ENCODE measurements at places on chromosomes 7 and 10.

- DNase-seq = no peak
Measured at GRCh38 chr10:124293616-124294449, 124.9 kb downstream of the OAT start.

GRCh38 chr10:101903827-101904550 is 60.4 kb upstream of the KCNIP2 start:
- DNase-seq = peak; percentile 42

GRCh38 chr7:157682946-157683746 is 346.3 kb downstream of the DNAJB6 start:
- no peak for DNase-seq

DNA sequence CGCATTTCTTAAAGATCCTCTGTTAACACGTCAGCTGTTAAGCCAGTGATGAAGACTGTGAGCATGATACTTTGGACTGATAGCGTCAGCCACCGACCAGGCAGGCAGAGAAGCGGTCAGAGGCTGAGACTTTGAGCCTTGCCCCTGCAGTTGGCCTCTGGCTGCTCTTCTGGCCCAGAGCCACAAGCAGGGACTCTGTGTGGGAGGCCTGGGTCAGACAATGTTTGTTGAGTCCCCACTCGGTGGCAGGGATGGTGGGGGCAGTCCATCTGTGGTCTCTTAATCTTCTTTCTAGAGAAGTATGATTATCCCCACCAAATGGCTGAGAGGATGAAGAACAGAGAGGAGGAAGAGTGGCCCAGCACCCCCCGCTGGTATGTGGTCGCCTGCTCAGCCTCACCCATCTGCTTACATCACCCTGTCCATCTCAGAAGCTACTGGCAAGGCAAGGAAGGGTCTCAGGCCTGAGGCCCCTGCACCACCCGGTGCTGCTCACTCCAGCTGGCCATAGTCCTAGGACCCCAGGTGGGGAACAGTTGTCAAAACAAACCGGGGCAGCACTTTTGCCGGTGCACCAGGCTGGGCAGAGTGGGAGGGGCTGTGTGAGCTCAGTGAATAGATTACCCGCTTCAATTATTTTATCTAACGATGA is 202.9 kb downstream of the GRID1 start:
- DNase-seq = no peak

DNA sequence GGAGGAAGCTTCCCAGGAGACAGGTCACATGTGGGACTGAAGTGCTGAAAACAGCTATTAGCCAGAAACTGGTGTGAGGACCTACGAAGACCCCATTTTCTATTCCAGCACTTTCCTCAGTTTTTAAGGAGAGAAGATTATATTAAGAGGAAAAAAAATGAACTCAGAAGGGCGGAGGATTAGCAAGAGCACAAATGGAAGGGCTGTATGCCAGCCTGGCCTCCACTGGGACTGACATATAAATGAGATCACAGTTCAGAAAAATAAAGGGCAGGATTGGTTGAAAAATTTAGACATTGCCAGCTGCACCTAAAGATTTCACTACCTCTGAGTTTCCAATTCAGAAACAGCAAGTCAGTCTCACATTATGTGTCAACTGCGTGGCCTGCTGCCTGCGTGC is 53.0 kb downstream of the GSDME start:
- DNase-seq = no peak

DNA sequence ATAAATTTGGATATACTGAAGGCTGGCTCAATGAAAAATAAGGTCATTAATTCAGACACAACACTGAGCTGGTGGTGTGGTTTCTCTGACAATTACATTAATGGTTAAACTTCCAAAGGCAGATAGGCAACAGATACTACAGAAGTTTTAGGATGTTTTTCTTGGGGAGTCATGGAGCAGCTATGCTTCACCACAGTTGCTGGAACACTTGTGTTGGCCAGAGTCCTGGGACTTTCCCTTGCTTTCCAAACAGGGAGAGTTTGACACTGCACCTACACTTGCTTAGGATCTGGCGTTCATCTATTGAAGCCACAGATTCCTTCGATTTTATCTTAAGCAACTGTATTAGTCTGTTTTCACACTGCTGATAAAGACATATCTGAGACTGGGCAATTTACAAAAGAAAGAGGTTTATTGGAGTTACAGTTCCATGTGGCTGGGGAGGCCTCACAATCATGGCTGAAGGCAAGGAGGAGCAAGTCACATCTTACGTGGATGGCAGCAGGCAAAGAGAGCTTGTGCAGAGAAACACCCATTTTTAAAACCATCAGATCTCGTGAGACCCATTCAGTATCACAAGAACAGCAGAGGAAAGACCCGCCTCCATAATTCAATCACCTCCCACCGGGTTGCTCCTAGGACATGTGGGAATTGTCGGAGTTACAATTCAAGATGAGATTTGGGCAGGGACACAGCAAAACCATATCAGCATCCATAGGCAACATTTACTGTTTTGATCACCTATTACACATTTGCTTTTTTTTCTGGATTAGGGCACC is 27.8 kb upstream of the TMEM178B start:
- no peak for DNase-seq

GRCh38 chr10:75782463-75783248 is 351.2 kb downstream of the LRMDA start:
- DNase-seq = no peak

DNA sequence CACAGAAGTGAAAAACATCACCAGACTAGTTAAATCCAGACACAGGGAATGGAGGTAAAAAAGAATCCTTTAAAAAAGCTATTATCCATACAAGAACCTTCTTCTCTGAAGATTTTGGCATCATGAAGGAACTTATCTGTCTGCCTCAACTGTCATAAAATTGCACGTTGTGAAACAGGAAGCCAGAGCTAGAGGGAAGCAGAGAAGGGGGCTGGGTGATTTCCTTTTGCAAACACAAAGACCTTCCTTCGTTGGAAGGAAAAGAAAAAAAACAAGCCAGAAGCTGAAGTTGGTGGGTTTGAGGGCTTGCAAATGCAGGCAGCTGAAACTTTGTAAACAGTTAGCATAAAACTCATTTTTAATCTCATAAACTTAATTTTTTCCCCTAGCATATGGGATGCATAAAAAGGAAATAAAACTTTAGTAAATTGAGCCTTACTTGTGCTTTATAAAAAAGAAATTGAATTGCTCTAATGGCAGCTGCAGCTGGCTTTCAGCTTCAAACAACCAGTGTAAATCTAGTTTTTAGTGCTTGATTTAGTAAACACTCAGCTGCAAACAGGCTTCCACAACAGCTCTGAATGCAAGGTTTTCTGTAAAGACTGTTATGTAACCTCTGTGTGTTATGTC is 101.6 kb downstream of the OTUD1 start:
- DNase-seq = peak; percentile 28

DNA sequence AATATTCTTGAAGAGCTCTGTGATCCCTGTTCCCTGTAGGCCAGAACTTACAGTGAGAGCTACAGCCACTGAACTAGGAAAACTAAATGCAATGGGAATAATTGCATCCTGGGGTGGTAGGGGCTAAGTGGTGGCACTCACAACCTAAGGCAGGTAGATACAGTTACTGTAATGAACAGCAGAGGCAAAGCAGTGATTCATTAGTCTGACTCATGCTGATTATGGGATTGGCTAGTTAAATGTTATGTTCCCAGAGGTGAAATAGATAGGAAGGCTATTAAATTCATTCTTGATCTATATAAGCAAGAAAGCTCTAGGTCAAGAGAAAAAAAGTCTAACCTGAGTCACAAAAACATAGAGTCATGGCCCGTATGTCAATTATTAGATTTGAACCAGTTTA is 173.1 kb upstream of the MALRD1 start:
- no peak for DNase-seq

DNA sequence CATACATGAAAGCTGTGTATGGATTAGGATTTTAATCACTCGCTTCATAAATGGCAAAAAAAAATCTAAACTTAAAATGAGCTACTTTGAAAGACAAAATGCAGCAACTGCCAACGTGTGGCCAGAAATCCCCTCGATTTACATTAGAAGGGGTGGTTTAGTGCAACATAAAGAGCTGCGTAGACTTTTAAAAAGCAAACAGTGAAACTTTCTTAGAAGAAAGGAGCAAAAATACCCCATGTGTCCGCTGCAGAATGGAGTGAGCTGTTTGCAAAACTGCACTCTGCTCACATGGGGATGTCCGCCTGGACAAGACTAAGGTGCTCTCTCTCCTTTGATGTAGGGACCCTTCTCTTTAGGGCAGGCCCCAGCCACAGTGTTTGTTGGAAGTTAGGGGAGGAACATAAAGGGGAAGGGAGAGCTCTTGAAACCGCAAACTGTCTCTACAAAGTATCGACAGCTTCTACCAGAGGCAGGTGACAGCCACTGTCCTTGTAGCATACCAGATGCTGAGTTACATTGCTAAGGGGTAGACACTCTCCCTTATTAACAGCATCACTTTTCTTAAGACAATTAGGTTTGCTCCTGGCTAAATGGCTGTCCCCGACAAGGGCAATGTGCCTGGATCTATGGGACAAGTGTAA is 528.1 kb downstream of the KCNMA1 start:
- DNase-seq = no peak

DNA sequence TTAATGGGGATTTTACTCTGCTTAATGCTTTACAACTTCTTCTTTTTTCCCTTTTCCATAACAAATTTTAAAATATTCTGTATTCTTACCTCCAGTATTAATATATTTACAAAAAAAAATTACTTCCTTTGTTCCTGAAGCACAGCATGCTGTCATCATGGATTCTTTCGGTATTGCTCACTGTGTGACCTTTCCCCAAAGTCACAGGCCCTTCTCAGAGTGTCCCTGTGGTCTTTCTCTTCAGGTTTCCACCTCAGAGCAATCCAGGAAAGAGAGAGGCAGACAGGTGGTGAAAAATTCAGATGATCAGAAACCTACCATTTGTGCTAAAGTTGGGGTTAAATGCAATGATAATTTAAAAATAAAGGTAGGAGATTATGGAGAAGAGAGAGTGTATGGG is 13.0 kb downstream of the AOAH start:
- DNase-seq = no peak

DNA sequence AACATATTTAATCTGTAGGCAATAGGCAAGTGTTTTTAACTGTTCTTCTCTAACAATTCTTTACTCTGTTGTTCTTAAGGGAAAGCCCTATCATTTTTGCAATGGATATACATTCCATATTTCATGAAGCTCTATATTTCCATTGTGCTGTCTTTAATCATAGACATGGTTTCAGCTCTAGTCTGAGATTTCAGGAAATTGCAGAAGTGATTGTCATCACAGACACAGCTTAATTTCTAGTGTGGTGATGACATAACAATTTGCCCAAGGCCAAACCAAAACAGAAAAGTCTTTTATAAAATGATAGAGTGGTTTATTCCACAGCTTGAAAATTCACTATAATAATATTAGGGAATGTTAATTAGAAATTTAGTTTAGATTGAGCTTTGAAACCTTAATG is 494.1 kb upstream of the SEMA3A start:
- DNase-seq = no peak

DNA sequence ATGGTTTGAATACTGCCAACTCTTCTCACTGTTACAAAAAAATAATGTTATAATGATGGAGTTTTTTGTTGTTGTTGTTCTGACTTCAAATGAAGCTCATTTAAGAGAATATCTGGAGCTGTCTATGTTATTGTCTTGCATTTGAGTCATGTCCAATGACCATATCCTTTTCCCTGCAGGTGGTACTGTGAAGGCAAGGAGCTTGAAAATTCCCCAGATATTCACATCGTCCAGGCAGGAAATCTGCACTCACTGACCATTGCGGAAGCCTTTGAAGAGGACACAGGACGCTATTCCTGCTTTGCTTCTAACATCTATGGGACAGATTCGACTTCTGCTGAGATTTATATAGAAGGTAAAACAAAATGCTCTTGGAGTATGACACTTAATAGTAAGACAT is 33.5 kb downstream of the MYPN start:
- no peak for DNase-seq

DNA sequence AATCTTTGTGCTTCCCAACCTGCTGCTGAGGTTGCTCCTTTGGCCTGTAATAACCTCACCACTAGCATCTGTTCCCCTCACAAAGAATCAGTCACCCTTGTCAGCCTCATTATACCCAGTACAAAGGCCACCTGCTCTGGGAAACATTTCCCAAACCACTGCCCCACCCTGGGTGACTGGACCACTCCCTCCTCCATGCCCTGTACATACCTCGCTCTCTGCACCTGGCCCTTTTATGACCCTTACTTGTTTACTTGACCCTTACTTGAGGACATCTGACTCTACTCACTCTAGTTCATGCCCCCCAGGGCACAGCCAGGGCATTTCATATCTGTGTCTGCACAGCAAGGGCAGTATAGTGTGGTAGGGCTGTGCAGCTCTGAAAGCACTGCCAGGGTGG is 21.4 kb upstream of the AOC1 start:
- no peak for DNase-seq

DNA sequence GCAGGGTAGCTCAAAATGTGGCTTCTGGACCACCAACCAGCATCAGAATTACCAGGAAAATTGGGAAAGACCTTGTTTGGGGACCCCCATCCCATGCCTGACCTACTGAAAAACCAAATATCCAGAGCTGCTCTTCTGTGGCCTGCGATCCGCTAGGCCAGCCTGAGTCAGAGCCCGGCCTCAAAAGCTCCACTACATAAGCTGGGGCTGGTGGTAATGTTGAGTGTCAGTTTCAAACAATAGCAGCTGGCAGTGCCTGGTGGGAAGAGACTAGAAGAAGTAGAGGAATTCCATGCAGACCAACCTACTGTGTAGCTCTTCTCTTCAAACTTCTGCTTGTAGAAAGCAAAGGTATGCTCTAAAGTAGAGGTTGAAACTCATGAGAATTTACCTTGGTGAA is 52.0 kb downstream of the KLRG2 start:
- no peak for DNase-seq

GRCh38 chr7:284762-285722 is 4.9 kb upstream of the FOXL3 start:
- no peak for DNase-seq

- DNase-seq = no peak
Measured at GRCh38 chr7:91212582-91212981, 51.7 kb upstream of the FZD1 start.

DNA sequence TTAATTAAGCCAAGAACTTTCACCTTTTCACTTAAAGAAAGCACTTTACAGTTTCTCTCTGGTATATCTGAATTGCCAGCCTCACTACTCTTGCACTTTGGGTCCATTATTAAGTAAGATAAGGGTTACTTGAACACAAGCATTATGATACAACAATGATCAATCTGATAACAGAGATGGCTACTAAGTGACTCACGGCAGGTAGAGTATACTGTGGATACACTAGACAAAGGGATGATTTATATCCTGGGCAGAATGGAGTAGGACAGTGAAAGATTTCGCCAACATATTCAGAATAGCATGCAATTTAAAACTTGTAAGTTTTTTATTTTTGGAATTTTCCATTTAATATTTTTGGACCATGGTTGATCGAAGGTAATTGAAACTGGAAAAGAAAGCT is 34.3 kb upstream of the ITGB8 start:
- DNase-seq = no peak

DNA sequence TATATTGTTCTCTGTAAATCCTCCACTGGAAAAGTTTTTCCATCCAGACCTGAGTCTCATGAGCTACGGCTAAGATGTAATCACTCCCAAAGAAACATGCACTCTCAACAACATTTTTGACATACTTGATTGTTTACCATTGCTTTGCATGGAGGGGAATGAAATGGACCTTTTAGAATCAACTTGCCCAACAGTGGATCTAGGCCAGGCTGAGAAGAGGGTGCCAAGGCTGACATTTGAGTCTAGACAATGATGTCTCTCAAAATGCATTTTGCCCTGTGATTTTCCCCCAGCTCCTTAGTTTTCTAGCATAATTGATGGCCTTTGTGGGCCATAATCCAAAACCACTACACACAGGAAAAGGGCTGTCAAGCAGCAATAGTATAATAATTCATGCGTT is 297.9 kb upstream of the KLF6 start:
- no peak for DNase-seq
